ENCODE measurements at places on chromosomes 12 and 14.

DNA sequence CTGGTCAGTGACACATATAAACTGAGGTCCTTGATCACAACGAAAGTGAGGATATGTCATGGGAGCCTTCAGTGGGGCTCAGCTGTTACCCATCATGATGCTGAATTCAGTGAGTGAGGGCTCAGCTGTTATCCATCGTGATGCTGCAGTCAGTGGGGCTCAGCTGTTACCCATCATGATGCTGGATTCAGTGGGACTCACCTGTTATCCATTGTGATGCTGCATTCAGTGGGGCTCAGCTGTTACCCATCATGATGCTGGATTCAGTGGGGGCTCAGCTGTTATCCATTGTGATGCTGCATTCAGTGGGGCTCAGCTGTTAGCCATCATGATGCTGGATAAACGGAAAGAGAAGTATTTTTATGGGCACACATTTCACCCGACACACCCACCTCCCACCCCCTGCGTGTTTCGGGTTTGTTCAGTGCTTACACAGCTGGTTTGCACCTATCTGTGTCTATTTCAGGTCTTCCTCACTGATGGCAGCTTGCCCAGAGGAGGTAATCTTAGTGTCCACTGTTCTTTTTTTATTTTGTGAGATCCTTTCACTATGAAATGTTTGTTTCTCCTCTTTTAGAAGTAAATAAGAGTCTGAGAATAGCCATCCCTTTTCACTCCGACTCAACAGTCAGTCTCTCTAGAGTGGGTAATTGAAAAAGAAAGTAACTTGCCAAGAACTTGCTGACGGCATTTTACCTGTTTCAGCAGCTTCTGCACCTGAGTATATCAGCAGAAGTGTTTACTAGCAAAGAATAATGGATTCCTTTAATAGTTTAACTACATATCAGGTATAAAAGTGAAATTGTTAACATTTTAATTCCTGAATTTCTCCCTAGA is 183.0 kb downstream of the ERC1 start:
- peak; percentile 27 for DNase-seq

DNA sequence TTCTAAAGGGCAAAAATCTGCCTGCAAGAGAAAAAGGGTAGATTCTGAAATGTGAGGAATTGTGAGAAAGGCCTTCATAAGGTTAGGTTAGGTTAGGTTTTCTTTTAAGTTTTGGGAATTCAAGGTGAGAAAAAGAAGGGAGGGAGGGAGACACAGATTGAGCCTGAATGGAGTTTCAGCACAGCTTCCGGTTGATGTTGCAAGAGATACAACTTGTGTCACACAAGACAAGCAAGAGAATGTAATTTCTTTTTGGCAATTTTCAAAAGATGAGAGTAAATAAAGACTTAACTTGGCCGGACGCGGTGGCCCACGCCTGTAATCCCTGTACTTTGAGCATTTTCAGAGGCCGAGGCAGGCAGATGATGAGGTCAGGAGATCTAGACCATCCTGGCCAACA is 63.8 kb downstream of the CPSF2 start:
- DNase-seq: no peak

GRCh38 chr12:132448463-132448820 is 41.5 kb upstream of the FBRSL1 start:
- no peak for DNase-seq

GRCh38 chr12:67271976-67272375 is 2.8 kb downstream of the CAND1 start:
- no peak for DNase-seq

DNA sequence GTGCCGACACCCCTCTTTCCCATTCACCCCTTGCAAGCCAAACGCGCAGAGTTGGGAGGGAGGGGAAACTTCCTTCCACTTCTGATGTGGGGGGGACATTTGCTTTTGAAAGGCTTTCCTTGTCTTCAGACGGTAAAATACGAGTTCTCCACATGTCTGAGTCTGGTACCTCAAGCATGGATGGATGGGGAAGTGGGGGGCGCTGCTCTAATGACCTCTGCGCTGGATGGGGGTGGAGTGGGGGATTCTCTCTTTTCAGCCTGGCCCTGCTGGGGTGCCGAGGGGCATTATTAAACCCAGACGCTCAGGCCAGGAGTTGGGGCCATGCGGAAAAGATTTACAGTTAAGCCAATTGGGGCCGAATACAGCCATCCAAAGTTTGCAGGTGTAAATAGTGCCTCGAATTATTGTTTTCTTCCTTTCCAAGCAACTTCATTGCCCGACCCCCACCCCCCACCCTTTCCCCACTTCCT is 9.1 kb upstream of the TBX3 start:
- no peak for DNase-seq

GRCh38 chr12:18158774-18159557 is 69.0 kb upstream of the RERGL start:
- DNase-seq: peak; percentile 30

GRCh38 chr12:3365463-3366411 is 125.3 kb upstream of the PRMT8 start:
- DNase-seq: peak; percentile 25

DNA sequence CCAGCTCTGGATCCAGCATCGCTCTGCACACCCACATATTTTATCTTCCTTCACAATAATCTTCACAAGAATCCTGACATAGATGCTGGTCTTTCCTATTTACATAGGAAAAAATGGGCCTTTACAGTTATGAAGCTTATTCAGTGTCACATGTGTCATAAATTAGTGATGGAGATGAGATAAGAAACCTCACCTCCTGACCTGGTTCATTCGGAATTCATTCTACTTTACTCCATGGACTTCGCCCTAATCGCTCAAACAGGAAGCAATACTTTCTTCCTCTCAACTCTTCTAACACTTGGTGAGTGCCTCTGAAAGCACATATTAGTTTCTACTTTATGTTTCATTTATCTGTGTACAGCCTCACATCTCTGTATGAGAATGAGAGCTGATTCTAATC is 12.0 kb upstream of the SINHCAF start:
- DNase-seq: no peak

DNA sequence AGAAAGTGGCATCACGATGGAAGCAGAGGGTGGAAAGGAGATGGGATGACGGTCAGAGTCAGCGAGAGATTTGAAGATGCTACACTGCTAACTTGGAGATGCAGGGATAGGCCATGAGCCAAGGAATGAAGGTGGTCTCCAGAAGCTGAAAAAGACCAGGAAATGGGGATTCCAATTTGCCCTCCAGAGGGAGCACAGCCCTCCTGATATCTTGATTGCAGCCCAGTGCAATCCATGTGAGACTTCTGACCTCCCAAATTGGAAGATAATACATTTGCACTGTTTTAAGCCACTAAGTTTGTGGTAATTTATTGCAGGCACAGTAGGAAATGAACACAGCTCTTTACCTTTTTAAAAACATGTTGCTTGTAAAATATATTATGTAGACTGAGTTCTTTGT is 549.5 kb downstream of the VRK1 start:
- DNase-seq: no peak

DNA sequence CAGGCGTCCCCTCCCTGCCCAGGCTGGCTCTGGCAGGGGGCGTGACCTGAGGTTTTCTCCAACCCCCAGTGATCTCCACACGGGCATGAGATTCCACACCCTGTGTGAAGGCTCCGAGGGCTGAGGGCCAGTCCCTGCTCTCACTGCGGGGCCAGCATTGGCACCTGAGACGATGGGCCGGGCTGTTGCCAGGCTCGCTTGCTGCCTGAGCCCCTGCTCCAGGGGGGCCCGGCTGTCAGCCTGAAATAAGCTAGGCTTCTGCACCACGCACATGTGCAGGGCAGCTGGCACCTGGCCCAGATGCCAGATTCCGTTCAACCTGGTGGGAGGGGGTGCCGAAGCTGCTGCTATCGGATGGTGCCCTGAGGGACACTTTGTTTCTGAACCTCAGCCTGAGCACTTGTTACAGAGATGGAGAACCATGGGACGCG is 196.5 kb upstream of the PRMT8 start:
- DNase-seq: peak; percentile 69

- no peak for DNase-seq
Observed at GRCh38 chr12:54131641-54132280, 57.0 kb downstream of the SMUG1 start.
